Fibroblast of skin of right quadriceps (primary cell): ENCODE measurements at places on chromosomes 13 and 19.

DNA sequence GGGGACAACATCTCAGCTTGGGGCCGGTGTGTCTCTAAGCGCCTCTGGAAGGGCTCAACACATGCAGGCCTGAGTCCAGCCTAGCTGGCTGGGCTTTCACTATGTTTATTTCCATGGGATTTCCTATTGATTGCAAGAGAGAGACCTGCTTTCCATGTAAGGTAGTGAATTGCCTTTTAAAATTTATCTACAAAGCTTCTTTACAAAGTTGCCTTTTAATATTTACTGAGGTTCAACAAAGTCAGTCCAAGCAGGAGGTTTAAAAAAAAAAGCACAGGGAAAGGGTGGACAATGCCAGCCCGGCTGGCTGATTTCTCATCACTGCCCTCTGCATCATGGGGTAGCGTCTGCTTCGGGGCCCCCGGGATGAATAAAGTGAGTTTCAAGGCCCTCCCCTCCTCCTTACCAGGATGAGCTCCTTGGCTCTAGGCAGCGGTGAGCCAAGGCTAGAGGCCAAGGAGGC lies 15.8 kb downstream of the TLE2 start:
- no peak for DNase-seq

DNA sequence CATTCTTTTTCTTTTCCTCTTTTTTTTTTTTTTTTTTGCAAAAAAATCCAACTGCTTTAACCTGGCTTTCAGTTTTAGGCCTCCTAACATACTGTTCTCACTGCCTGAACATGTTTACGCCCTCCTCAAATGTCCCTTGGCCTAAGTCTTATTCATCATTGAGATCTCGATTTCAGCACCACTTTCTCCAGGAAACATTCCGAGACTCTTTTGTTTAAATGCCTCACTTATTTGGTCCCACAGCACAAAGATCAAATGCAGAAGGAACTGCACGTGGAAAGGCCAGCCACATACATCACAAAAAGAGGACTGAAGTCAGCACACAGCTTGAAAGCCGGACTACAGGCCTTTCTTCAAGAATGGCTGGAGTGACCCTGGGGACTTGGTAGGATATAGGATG lies 79.2 kb upstream of the POMP start:
- no peak for DNase-seq

GRCh38 chr13:103055166-103055565 lies 11.1 kb downstream of the SLC10A2 start:
- DNase-seq, result no peak

GRCh38 chr19:3521104-3521445 lies 15.0 kb downstream of the FZR1 start:
- DNase-seq, result no peak

DNA sequence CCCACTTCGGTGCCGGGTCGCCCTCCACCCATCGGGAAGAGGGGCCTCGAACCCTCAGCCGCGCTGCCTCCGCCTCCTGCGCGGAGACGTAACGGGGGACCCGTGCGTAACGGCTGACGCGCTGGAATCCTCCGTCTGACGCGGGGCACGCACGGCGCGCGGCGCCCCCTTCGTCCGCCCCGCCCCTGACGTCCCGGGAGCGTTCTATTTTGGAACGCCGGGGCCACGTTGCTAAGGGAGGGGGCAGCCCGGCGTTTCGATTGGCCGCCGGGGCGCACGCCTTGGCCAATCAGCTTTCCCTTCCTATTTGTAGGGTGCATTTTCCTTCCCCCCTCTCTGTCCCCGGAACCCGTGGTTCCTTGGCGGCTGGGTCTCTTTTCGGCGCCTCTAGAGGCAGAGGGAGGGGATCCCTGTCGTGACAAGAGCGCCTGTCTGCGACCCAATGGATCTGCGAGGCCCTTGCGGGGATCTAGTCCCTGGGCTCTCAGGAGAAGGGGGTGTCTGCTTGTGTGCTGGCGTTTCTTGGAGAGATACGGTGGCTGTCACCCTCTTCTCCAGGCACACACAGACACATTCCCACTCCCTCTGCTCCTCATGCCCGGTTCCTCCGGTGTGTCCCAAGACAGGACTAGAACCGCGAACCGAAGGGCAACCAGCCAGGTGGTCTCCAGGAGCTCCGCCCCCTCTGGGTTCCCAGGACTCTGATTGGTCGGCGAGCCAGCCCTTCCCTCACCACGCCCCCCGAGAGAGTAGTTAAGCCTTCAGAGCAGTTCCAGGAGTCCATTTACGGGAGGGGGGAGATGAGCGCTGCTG lies 1.5 kb downstream of the FOSB start:
- DNase-seq, result peak; percentile 96

- no peak for DNase-seq
Measured at GRCh38 chr19:44788971-44789370, 11.3 kb downstream of the CBLC start.
